Activated CD8-positive, alpha-beta memory T cell treated with anti-CD3 and anti-CD28 coated beads for 48 hours (primary cell): ENCODE measurements at places on chromosomes 3 and 15.

DNA sequence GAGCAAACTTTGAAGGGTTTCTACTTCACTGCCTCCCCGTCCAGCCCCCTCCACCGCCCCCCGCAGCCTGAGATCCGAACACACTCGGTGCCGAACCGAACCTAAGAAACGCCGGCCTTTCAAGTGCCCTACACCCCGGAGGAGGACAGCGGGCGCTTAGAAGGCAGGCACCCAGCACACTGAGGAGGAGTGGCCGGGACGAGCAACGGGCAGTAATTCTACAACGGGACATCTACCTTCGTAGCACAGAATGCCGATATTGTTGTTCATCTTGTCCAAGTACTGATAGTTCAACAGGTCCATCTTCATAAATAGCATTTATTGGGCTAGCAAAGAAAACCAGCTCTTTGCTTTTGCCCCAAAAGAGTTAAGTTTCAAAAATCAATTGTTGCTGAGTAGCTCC is 513 bp downstream of the VGLL4 start:
- no peak for DNase-seq

- DNase-seq: no peak
Observed at GRCh38 chr15:52784799-52785671, 5.1 kb downstream of the ONECUT1 start.

DNA sequence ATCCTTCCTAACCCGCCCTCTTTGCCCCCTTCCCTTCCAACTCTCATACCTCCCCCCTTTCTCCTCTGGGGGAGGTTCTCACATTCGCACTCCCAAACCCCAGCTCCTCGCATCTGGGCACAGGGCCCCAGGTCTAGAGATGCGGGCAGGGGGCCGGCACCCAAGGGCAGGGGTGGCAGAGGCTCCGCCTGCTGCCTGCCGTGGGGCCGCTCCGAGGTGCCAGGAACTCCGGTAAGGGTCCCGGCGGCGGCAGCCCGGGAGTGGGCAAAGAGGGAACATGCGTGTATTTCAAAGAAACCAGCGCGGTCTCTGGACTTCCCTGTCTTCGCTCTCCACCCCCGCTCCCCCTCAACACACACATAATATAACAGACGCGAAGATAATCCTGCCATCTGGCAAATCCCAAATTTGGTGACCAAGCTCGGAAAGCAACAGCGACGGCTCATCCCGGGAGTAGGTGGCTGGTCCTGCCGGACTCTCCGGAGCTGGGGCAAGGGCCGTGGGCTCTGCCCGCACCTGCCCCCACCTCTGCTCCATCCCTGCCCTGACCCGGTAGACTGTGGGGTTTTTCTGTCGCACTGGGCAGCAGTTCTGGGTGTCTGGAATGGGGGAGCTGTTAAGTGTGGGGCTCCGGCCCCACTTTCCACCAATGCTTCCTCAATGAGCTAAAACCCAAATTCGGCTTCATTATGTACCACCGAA is 31.0 kb downstream of the NR2F2 start:
- DNase-seq: no peak

GRCh38 chr3:46845397-46845859 is 17.8 kb downstream of the MYL3 start:
- DNase-seq: no peak

GRCh38 chr3:157418104-157418503 is 18.5 kb upstream of the PTX3 start:
- no peak for DNase-seq

DNA sequence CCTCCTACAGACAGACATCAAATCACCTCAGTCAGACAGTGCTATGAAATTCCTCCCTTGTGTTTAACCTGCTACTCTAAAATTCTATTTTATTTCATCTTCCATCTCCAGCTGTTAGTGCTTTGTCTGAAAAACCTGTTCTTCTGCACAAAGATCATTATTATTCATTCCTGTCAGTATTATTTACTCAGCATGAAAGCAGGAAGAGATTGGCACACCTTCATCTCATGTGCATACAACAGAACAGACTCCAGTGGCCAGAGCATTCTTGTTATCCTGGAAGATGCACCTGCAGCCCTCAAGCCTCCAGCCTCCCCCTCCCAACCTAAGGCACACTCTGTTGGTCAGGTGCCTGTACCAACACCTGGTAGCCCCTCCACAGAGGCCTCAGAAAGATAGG is 1.8 kb upstream of the ROPN1B start:
- no peak for DNase-seq

- no peak for DNase-seq
Observed at GRCh38 chr3:171293142-171293782, 166.9 kb downstream of the TNIK start.

DNA sequence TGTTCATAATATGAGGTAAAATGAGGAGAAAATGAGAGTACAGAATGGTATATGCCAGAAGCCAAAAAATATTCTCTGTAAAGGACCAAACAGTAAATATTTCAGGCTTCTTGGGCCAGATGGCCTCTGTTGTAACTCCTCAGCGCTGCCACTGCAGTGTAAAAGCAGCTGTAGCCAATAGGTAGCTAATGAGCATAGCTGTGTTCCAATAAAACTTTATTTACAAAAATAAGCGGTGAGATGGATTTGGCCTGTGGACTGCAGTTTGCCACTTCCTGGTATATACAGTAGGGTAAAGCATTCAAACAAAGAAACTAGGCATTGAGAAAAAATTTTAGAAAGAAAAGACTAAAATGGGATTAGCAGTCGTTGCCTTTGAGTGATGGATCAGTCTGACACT is 51.5 kb downstream of the BFSP2 start:
- no peak for DNase-seq

- no peak for DNase-seq
Observed at GRCh38 chr3:40620151-40620550, 95.4 kb downstream of the ZNF621 start.

- no peak for DNase-seq
Observed at GRCh38 chr3:55719508-55719907, 232.4 kb upstream of the WNT5A start.

GRCh38 chr15:70023769-70024491 is 73.8 kb downstream of the TLE3 start:
- no peak for DNase-seq

GRCh38 chr15:68214838-68215254 is 9.7 kb upstream of the CALML4 start:
- no peak for DNase-seq

DNA sequence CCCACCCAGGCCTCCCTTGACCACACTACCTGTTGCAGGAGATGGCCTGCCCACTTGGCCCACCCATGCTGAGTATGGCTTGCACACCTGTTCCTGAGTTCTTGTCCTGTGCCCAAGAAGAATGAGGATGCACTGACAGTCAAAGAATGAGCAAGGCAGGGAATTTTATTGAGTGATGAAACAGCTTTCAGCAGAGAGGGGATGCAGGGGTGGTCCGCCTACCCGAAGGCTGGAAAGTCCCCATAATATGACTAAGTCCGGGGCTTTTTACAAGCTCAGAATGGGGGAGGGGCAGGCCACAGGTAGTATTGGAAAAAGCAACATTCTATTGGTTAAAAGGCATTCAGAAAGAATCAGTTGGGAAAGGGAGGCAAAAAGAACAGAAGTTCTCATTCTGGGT is 29.9 kb upstream of the RNU6-1 start:
- no peak for DNase-seq

- no peak for DNase-seq
Observed at GRCh38 chr15:96019114-96019513, 311.4 kb upstream of the NR2F2 start.

DNA sequence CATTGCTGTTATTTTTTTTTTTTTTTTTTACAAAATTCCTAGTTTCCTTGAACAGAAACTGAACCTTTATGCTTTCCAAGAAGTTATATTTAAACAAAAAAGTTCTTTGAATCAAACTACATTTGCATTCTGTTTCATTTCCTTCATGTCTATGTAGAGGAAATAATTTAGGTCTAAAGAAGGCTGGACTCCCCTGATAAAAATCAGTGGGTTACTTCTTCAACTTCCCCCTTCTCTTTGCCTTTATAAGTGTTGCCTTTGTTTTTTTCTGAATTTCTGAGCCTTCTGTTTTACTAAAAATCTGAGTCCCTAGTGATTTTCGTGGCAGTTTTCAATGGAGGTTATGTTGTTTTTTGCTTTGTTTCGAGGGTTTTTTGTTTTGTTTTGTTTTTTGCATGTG is 152.8 kb downstream of the CHDH start:
- DNase-seq: no peak

DNA sequence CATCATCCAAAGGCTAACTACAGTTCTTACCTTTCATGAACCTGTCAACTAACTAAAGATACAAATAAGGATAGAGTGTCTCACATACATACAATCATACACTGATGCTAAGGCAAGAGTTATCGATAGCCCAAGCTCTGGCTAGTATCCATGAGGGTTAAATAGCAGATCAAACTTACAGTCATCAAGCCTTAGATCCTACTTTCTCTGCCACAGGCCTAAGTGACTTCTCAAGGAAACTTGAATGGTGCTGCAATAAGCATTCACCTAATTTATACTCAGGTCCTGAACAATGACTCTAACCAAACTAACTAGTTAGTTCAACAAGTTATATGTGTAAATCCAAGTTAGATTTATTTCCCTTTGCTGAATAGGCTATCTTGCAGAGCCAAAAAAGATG is 51.0 kb downstream of the ALDH1A2 start:
- DNase-seq: no peak

DNA sequence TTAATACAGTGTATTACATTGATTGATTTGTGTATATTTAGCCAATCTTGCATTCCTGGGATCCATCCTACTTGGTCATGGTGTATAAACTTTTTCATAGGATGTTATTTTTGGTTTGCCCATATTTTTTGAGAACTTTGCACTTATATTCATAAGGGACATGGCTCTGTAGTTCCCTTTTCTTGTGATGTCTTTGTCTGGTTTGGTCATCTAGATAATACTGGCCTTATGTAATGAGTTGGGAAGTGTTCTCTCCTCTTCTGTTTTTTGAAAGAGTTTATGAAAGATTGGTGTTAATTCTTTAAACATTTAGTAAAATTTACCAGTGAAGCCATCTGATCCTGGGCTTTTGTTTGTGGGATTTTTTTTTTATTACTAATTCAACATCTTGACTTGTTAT is 9.6 kb downstream of the CHST13 start:
- no peak for DNase-seq

GRCh38 chr15:98854496-98854895 is 153.1 kb downstream of the PGPEP1L start:
- DNase-seq: no peak

GRCh38 chr15:26197719-26198118 is 334.6 kb upstream of the ATP10A start:
- no peak for DNase-seq

DNA sequence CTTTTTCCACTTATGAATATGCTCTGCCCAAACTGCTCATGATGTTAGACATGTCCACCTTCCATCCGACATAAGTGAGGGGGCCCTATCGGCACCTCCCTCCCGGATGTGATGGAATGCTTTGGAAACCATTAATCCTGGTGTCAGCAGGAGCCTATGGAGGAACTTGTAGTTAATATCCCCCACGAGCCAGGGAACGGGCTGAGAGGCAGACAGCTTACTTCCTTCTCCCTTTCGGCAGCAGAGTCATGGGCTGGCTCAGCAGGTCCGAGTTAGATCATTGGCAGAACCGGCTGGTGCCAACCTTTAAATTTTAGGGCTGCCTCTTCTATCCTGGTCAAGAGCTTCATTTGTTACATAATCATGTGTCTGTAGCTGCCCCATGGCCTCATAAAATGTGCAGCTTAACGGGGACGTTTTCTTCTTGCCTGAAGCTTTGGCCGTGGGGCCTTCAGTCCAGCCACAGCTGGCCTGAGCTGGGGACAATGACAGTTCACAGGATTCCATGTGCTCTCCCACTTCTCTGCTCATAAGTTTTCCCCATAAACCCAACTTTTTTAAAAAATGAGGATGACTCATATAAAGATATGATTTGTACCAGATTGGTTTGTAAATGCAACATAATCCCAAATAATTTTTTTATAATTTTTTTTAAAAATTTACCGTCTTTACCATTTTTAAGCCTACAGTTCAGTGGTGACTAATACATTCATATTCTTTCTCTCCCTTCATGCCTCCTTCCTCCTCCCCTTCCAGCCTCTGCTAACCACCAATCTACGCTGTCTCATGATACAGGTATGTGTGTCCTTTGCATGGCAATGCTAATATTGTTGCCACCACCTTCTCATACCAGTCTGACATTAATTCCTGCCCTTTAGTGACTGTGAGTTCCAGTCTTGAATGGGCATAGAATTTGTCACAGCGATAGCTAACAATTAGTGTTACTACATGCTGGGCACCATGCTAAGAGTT is 62.2 kb upstream of the RGMA start:
- no peak for DNase-seq

DNA sequence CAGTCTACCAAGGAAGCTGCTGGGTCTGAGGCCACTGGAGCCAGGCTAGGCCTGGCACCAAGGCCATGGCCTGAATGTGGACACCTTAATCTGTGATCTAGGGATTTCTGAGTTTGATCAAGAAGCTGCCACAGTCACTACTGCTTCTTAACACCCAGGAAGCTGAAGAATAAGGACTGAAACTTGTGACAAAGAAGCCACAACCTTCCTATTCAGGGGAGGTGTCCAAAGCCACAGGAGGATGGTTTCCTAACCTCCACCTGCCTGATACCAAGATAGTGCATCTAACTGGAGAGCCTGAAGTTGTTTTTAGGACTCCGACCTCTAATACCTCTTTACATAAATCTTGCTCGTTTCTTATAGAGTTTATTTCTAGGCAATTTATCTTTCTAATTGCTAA is 5.5 kb upstream of the ANO10 start:
- no peak for DNase-seq

GRCh38 chr3:13780432-13781176 is 99.3 kb downstream of the WNT7A start:
- DNase-seq: no peak

GRCh38 chr3:7999384-7999783 is 502.2 kb upstream of the LMCD1 start:
- no peak for DNase-seq

- no peak for DNase-seq
Observed at GRCh38 chr3:152236716-152237115, 32.0 kb upstream of the MBNL1 start.

DNA sequence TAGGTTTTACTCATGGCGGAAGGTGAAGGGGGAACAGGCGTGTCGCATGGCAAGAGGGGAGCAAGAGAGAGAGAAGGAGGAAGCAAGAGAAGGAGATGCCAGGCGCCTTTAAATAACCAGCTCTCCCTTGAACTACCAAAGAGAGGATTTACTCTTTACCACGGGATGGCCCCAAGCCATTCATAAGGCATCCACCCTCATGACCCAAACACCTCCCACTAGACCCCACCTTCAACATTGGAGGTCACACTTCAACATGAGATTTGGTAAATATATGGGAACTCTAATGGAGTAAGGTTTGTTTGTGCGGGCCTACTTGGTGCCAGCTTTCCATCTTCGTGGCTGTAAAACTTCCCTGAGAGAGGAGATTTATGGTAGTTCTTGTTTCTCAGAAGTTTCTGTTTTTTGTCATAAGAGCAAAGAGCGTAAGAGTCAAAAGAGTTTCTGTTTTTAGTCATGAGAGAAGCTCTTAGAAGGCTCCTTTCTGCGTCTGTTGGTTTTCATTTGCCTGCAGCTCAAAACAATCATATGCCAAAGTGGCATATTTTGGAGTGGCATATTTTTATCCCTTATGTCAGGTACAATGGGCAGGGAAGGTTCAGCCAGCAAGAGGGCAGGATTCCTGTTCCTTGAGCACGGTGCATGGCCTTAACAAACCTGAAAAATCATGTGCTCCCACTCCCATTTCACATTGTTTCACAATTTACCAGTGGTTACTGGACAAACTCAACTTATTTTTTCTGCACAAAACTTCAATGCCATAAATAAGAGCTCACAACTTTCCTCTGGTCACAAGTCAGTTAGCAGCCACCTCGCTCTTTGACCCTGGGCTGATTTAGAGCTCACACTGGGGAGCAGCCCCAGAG is 12.5 kb downstream of the PML start:
- DNase-seq: no peak
